ENCODE measurements at places on chromosomes 3 and 15.

GRCh38 chr3:144380849-144381248, 409.2 kb downstream of the DIPK2A start:
- DNase-seq: no peak

- DNase-seq: no peak
These were observed 8.5 kb downstream of the SEMA4B start for GRCh38 chr15:90209591-90209990.

GRCh38 chr3:60220768-60221167, 1030.5 kb downstream of the FHIT start:
- DNase-seq: no peak

DNA sequence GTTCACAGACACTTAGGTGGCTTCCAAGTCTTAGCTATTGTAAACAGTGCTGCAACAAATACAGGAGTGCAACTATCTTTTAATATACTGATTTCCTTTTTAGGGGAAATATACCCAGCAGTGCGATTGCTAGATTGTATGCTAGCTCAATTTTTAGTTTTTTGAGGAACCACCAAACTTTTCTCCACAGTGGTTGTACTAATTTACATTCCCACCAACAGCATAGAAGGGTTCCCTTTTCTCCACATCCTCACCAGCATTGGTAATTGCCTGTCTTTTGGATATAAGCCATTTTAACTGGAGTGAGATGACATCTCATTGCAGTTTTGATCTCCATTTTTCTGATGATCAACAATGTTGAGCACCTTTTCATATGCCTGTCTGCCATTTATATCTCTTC, 58.9 kb downstream of the ZNF148 start:
- no peak for DNase-seq

DNA sequence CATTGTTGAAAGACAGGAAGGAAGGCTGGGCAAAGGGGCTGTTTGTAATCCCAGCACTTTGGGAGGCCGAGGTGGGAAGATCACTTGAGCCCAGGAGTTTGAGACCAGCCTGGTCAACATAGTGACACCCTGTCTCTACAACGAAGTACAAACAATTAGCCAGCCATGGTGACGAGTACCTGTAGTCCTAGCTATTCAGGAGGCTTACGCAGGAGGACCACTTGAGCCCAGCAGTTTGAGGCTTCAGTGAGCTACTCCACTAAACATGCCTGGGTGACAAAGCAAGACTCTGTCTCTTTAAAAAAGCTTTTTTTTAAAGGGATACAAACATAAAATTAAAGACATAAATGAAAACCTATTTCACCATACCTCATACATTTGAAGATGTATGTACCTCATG, 11.1 kb downstream of the SERP1 start:
- DNase-seq: no peak

DNA sequence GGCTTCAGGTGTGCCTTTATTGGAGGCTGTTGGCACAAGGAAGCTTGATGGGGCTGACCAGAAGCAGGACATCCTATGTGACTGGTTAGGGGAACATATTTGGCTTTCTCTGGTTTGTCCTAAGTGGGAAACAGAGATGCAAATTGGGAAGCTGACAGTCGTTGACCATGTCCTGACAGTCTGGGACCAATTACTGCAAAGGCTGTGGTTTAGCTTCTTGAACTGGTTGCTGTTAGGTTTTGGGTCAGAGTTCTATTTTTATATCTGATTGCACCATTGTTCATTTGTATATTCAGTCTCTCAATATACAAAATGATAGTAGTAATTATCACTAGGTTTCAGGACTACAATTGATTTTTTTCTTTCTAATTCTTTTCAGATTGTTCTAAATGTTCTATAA, 36.8 kb downstream of the SNTN start:
- DNase-seq: no peak

- no peak for DNase-seq
These were observed 92.3 kb upstream of the ATP2B2 start for GRCh38 chr3:10597733-10598132.

GRCh38 chr15:32687556-32687955, 30.2 kb upstream of the GREM1 start:
- no peak for DNase-seq

DNA sequence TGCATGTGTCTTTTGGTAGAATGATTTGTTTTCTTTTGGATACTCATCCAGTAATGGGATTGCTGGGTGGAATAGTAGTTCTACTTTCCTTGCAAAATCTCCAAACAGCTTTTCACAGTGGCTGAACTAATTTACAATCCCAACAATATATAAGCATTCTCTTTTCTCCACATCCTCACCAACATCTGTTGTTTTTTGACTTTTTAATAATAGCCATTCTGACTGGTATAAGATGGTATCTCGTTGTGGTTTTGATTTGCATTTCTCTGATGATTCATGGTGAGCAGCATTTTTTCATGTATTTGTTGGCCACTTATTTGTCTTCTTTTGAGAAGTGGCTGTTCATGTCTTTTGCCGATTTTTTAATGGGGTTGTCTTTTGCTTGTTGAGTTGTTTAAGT, 55.8 kb downstream of the ST8SIA2 start:
- no peak for DNase-seq

GRCh38 chr3:157078131-157078810, 81.7 kb downstream of the CCNL1 start:
- no peak for DNase-seq

GRCh38 chr3:156163848-156164247, 43.5 kb downstream of the KCNAB1 start:
- no peak for DNase-seq

GRCh38 chr15:25175033-25175788, 220.4 kb downstream of the SNRPN start:
- DNase-seq: no peak

DNA sequence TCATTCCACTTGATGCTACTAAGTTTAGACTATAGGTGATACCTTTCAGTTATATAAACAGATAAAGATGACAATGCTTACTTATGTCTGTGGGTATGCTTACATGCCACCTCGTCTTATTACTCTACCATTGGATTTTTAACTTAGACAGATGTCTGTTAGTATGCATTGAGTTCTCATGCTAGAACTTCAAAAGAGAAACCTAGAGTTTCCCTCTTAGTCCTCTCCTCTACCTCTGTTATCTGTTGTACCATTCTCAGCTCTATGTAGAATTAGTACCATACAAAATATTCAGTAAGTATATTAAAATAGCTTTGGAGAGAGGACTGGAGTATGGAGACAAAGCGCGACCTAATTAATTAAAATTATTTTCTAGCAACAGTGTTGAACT, 111.3 kb downstream of the BBX start:
- DNase-seq: no peak

Data from endothelial cell (in vitro differentiated cells).